NCI-H2081 (cell line): ENCODE measurements at places on chromosomes 2 and 18.

- no peak for DNase-seq
Observed at GRCh38 chr2:109659396-109660045, 45.4 kb downstream of the SOWAHC start.

GRCh38 chr2:181250691-181251090 lies 206.5 kb upstream of the ITGA4 start:
- DNase-seq: no peak

DNA sequence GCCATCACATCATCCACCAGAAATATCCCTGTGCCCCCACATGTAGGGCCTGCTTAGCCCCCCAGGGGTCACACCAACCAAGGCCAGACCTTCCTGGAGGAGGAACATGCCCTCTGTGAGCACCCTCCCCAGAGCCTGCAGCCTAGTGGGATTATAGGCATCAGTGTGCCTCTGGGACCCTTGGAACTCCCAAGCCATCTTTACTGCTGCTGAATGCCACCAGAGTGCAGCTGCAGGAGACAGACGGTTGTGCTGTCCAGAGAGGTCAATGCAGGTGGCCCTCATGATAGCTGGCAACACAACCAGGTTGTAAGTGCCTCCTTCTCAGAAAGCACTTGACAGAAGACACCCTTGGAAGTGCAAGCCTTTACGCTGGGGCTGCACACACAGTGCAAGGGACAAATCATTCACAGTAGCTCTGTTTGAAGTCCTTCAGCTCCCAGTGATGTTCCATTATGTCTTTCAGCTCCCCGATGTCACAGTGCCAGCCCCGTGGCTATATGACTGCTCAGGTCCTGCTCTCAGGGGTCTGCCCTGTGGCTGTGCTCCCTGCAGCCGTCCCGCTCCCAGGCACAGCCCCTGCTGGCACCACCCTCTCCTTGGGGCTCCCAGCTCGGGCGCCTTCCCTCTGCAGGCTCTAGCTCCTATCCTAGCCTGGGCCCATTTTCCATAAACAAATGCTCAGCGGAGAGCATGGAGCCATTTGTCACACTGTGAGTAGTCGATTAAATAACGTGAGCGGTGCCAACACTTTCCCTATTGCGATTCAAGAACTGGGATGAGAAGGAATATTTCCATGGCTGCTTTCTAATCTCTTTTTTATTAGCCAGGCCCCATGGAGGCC lies 65.1 kb downstream of the EDAR start:
- DNase-seq: no peak

- no peak for DNase-seq
Observed at GRCh38 chr18:61891271-61891670, 1.5 kb downstream of the RNF152 start.

GRCh38 chr2:167733747-167734146 lies 513.6 kb downstream of the STK39 start:
- no peak for DNase-seq
